ENCODE measurements at places on chromosomes 1 and 21. TPM values are rescaled to one million over a fixed set of nuclear protein-coding genes. Genes with fewer than 3 reads are reported as not detected.

- no peaks in the 10 kb centered on the region for H3K4me1 ChIP-seq
- peaks cover 90% of the 10 kb centered on the region for H3K36me3 ChIP-seq
- DNase-seq, result no peak
- no peak overlapping the region for H3K4me3 ChIP-seq
- H3K27ac ChIP-seq, result no peak overlapping the region
- no peaks in the 10 kb centered on the region for H3K27me3 ChIP-seq
Measured at GRCh38 chr21:33554236-33554981, 11.6 kb downstream of the SON start.

DNA sequence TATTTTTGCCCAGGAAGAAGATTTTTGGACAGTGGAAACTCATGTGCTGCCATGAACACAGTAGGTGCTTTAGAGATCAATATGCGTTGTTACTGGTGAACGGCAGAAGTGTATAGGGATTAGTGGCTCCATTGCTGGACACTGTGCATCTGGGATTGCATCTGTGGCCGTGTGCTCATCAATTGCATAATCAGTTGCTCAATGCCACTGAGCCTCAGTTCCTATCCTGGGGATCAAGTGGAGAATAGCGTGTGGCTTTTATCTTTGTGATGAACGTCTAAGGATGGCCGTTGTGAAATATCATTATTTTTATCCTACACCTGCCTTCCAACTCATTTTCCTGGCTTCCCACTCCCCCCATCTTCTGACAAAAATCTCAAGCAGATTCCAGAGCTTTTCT lies 5.4 kb downstream of the TNN start:
- no peaks in the 10 kb centered on the region for H3K27me3 ChIP-seq
- DNase-seq, result no peak

PIK3R3 gene
- 4.0 TPM for polyA plus RNA-seq

C1orf116 gene
- polyA plus RNA-seq, result not detected

DNA sequence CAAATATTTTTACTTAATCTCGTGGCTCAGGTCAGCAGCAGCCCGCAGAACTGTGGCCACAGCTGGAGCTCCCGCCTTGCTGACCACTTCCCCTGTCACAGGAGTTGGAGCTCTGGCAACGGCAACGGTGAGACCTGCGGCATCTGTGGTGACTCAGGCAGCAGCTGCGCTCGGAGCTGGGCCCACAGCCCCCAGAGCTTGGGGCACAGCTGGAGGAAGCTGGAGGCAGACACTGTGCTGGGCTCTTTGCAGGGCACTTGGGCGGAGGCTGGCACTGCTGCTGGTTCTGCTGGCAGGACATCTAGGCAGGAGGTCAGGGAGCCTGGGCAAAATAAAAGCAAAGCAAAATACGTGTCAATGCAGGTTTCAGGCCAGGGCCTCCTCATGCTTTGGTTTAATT lies at the start of gene LCE3A:
Gene LCE3A, minus strand, starts transcription at position 301 of the 400 bp plus-strand sequence. Its CDS starts 0 bp downstream, at position 301.
- no peak within 1 kb of the TSS for H3K27ac ChIP-seq
- H3K4me1 ChIP-seq, result no peaks in the 10 kb centered on the region
- no peaks in the 10 kb centered on the region for H3K36me3 ChIP-seq
- no peak for DNase-seq

DNA sequence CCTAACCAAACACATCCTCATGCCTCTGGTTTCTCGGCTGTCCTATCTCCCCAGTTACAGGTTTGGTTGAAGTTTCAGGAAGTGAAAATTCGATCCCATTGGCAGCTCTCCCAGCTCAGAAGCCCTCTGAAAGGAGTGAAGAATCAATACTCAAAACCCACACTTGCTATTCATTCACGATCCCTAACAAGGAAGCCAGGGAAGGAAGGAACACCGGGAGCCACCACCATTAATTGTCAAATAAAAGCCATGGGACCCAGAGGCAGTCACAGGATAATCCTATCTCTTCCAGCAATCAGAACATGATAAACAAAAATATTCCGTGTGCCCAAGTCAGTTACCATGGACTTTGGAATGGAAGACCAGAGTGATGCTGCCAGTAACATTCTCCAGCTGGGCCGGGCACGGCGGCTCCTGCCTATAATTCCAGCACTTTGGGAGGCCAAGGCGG lies 7.0 kb downstream of the TMPRSS2 start:
- H3K4me1 ChIP-seq, result no peaks in the 10 kb centered on the region
- H3K27ac ChIP-seq, result no peak overlapping the region
- no peaks in the 10 kb centered on the region for H3K36me3 ChIP-seq
- H3K27me3 ChIP-seq, result peaks cover 33% of the 10 kb centered on the region
- no peak overlapping the region for H3K4me3 ChIP-seq

- no peaks in the 10 kb centered on the region for H3K27me3 ChIP-seq
- no peak overlapping the region for H3K4me3 ChIP-seq
Measured at GRCh38 chr21:34133802-34134201, 60.4 kb downstream of the MRPS6 start.

AJAP1 gene
- polyA plus RNA-seq, result not detected

- H3K36me3 ChIP-seq, result peaks cover 3% of the 10 kb centered on the region
- H3K27me3 ChIP-seq, result no peaks in the 10 kb centered on the region
- no peaks in the 10 kb centered on the region for H3K4me1 ChIP-seq
- H3K27ac ChIP-seq, result no peak overlapping the region
Measured at GRCh38 chr1:236164273-236164672, 21.9 kb downstream of the GPR137B start.

RGS1 gene
- 0.05 TPM for polyA plus RNA-seq

GRCh38 chr1:222680080-222680479 lies 32.2 kb downstream of the AIDA start:
- no peak overlapping the region for H3K27ac ChIP-seq
- no peaks in the 10 kb centered on the region for H3K4me1 ChIP-seq
- no peak overlapping the region for H3K4me3 ChIP-seq
- no peak for DNase-seq

CNIH3 gene
- polyA plus RNA-seq, result 18.8 TPM

DNA sequence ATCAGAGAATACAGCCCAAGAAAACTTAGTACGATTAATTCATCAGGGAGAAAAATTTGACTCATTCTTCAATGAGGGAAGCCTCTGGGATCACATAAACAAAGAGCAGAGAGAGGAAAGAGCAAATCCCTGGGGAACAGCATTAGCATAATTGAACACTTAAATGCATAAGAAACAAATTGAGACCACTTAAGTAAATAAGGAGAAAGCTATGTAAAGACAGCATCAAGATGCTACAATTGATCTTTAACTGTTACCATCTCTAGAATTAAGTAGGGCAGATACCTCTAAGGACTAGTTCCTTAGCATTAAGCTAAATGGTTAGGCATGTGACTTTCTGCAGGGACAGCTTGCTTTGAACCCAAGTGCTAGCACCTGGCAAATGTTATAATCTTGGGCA lies 265.1 kb upstream of the NEGR1 start:
- H3K27ac ChIP-seq, result no peak overlapping the region
- no peaks in the 10 kb centered on the region for H3K27me3 ChIP-seq
- DNase-seq, result no peak
- H3K4me3 ChIP-seq, result no peak overlapping the region
- no peaks in the 10 kb centered on the region for H3K36me3 ChIP-seq

- no peaks in the 10 kb centered on the region for H3K27me3 ChIP-seq
- peaks cover 29% of the 10 kb centered on the region for H3K4me1 ChIP-seq
- peaks cover 19% of the 10 kb centered on the region for H3K36me3 ChIP-seq
- no peak for DNase-seq
Measured at GRCh38 chr1:226404904-226405222, 3.0 kb downstream of the PARP1 start.

DNA sequence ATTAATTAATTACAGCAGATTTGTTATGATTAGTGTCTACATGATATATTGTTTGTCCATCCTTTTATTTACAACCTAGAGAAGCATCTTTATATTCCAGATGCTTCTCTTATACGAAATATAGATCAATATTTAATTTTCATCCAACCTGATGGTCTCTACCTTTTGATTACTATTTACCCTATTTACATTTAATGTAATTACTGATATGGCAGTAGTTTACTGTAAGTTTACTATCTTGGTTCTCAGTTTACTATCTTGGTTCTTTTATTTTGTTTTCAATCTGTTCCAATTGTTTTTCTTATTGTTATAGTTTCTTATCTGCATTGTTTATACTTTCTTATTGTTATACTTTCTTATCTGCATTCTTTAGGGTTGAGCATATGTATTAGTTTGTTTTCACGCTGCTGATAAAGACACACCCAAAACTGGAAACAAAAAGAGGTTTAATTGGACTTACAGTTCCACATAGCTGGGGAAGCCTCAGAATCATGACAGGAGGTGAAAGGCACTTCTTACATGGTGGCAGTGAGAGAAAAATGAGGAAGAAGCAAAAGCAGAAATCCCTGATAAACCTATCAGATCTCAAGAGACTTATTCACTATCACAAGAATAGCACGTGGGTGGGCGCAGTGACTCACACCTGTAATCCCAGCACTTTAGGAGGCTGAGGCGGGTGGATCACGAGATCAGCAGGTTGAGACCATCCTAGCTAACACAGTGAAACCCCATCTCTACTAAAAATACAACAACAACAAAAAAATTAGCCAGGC lies 28.9 kb downstream of the FAF1 start:
- H3K27me3 ChIP-seq, result no peaks in the 10 kb centered on the region
- no peaks in the 10 kb centered on the region for H3K4me1 ChIP-seq
- no peak for DNase-seq
- no peak overlapping the region for H3K27ac ChIP-seq

DNA sequence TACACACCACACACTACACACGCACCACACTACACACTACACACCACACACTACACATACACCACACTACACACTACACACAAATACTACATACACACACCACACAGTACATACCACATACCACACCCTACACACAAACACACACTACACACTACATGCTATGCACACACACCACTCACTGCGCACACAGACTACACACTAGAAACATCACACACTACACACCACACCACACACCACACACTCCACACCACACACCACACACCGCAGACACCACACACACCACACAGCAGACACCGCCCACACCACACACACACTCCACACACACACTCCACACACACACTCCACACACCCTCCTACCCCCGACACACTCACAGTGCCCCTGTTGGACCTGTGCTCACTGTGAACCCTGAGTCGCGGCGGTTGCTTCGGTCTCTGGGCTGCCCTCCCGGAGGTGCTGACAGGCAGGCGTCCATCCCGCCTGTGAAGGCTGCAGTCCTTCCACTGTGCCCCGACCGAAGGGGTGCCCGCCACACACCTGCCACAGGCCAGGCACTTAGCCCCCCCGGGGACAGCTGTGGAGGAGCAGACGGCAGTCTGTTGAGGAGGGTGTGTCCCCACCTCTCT lies 21.4 kb downstream of the TFF3 start:
- no peak overlapping the region for H3K27ac ChIP-seq
- DNase-seq, result no peak
- H3K36me3 ChIP-seq, result no peaks in the 10 kb centered on the region
- H3K4me3 ChIP-seq, result no peak overlapping the region
- no peaks in the 10 kb centered on the region for H3K4me1 ChIP-seq
- no peaks in the 10 kb centered on the region for H3K27me3 ChIP-seq

S100A3 gene
- 11.8 TPM for polyA plus RNA-seq

DNA sequence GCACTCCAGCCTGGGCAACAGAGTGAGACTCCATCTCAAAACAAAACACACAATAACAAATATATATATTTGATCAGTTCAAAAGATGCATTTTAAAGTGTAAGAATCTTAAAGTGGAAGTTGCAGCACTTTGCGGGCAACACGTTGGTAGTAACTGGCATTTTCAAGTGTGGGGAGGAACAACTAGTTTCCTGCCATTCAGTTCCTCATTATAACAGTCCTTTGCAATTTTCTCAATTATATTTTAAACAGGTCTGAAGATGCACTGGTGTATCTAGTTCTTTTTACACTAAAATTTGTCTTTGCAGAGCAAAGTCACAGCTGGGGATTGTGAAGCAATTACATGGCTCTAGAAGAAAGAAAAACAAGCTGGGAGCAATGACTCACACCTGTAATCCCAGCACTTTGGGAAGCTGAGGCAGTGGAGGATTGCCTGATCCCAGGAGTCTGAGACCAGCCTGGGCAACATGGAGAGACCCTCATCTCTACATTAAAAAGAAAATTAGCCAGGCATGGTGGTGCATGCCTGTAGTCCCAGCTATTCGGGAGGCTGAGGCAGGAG lies 25.3 kb downstream of the RRAGC start:
- H3K27me3 ChIP-seq, result peaks cover 24% of the 10 kb centered on the region
- H3K27ac ChIP-seq, result no peak overlapping the region
- no peak for DNase-seq
- peaks cover 18% of the 10 kb centered on the region for H3K36me3 ChIP-seq

- no peaks in the 10 kb centered on the region for H3K36me3 ChIP-seq
- DNase-seq, result no peak
- no peaks in the 10 kb centered on the region for H3K4me1 ChIP-seq
- no peak overlapping the region for H3K27ac ChIP-seq
- H3K27me3 ChIP-seq, result no peaks in the 10 kb centered on the region
Measured at GRCh38 chr1:67898033-67898726, 64.9 kb upstream of the GNG12 start.

SRSF11 gene
- 138 TPM for polyA plus RNA-seq

GRCh38 chr1:180311011-180311730 lies 81.1 kb downstream of the LHX4 start:
- no peaks in the 10 kb centered on the region for H3K27me3 ChIP-seq
- no peak overlapping the region for H3K27ac ChIP-seq
- peaks cover 19% of the 10 kb centered on the region for H3K36me3 ChIP-seq
- H3K4me1 ChIP-seq, result no peaks in the 10 kb centered on the region
- H3K4me3 ChIP-seq, result no peak overlapping the region

DNA sequence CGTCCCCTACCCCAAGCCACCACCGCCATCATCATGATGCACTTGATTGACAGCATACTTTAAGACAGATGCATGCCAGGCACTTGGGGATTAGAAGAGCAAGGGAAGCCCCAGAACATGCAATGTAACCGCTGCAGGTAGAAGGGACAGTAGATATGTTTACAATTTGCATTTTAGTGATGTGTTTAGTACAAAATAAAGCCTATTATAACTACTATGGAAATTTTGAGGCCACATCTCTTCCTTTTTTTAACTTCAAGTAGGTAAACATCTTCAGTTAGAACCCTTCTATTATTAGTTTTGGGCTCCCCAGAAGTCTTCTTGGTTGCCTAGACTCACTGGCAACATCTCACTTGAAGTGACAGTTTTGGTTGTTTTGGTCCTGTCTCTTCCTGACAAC lies 25.3 kb downstream of the CR1L start:
- no peak for DNase-seq
- H3K27me3 ChIP-seq, result peaks cover 36% of the 10 kb centered on the region
- H3K27ac ChIP-seq, result no peak overlapping the region
- no peaks in the 10 kb centered on the region for H3K36me3 ChIP-seq

DNA sequence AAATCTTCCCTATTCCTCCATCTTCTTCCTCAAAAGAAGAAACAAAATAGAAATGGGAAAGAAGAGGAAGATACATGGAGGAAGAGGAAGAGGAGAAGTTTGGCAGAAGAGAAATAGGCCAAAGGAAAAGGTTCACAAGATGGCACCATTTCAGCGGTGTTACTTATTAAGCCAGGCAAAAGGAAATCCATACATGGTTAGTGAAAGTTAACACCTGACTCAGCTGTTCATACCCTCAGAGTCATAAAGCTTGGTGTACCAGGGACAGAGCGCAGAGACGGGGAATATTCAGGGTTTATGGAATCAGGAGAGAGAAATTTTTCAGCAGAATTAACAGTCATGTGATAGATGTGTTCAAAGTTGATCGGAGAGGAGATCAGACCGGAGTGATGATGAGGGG lies 70.6 kb downstream of the COQ8A start:
- H3K27me3 ChIP-seq, result no peaks in the 10 kb centered on the region
- no peak for DNase-seq
- H3K4me1 ChIP-seq, result no peaks in the 10 kb centered on the region
- no peak overlapping the region for H3K27ac ChIP-seq

- no peaks in the 10 kb centered on the region for H3K27me3 ChIP-seq
- no peaks in the 10 kb centered on the region for H3K36me3 ChIP-seq
- no peak overlapping the region for H3K27ac ChIP-seq
- no peaks in the 10 kb centered on the region for H3K4me1 ChIP-seq
- no peak overlapping the region for H3K4me3 ChIP-seq
Measured at GRCh38 chr1:207981976-207982375, 71.1 kb upstream of the CD34 start.

Data from SK-N-SH (cell line).